Lung (tissue), 17 donors: ENCODE measurements at places on chromosomes 3 and 15.

DNA sequence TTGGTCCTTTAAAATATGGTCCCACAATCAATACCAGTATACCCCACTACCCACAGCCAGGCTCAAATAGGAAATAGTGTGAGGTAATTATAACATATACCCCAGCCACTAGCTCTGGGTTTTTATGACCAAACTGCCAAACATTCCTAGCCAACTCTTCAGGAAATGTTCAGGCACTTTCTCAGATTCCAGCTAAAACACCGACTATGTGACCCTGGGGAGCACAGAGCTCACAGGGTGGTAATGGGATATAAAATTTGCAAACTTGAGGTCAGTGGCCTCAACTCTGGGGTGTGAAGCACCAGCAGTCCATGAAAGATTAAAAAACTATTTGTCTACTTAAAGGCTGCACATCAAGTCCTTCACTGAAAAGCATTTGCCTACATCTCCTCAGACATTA lies 12.9 kb downstream of the FBN1 start:
- no peaks in the 10 kb centered on the region for H3K36me3 ChIP-seq
- no peak overlapping the region for H3K27ac ChIP-seq
- H3K27me3 ChIP-seq: no peaks in the 10 kb centered on the region
- no peak overlapping the region for H3K4me3 ChIP-seq

DNA sequence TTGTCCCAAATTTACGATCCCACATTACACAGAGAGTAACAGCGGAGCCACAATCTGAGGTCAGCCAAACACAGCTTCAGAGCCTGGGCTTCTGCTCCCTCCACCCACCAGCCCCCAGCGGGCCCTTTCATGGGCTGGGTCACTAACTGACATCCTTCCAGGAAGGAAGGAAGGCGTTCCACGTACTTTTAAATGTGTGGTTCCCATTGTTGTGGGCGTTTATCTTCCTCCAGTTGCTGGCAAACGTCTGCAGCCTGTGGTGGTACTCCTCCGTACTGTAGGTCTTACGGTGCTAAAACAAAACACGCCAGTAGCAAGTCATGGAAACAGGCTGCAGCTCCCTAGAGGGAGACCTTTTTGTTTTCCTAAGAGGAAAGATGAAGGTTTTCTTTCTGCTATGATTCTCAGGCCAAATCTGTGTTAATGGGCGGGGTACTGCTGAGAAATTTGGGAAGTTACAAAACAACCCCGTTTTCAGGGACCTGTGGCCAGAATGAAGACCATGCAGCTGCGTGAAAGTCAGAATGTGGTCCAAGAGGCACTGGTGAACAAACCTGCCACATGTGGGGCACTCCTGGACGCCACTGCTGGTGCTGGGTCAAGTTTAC lies 7.6 kb downstream of the CTSH start:
- no peak overlapping the region for H3K4me3 ChIP-seq
- no peak overlapping the region for H3K27ac ChIP-seq
- peaks cover 12% of the 10 kb centered on the region for H3K4me1 ChIP-seq
- no peaks in the 10 kb centered on the region for H3K36me3 ChIP-seq

GRCh38 chr15:91113030-91113429 lies 13.0 kb downstream of the SV2B start:
- no peak for DNase-seq
- H3K36me3 ChIP-seq: no peaks in the 10 kb centered on the region
- H3K4me3 ChIP-seq: no peak overlapping the region
- H3K27ac ChIP-seq: no peak overlapping the region

GRCh38 chr3:20327889-20328288 lies 141.9 kb upstream of the SGO1 start:
- H3K36me3 ChIP-seq: no peaks in the 10 kb centered on the region
- no peaks in the 10 kb centered on the region for H3K4me1 ChIP-seq
- no peak overlapping the region for H3K27ac ChIP-seq
- DNase-seq: no peak
- H3K4me3 ChIP-seq: no peak overlapping the region

- H3K27ac ChIP-seq: no peak overlapping the region
- no peak for DNase-seq
- peaks cover 42% of the 10 kb centered on the region for H3K4me1 ChIP-seq
- no peaks in the 10 kb centered on the region for H3K27me3 ChIP-seq
- H3K36me3 ChIP-seq: peaks cover 2% of the 10 kb centered on the region
These were observed 27.2 kb downstream of the VGLL4 start for GRCh38 chr3:11616551-11616950.
